ENCODE measurements at places on chromosomes 6 and 20. TPM values are rescaled to one million over a fixed set of nuclear protein-coding genes. Genes with fewer than 3 reads are reported as not detected.

The CALHM5 gene
- not detected for total RNA-seq

The PRDM13 gene
- total RNA-seq = not detected

- DNase-seq = no peak
Measured at GRCh38 chr20:6169251-6169650, 46.4 kb upstream of the FERMT1 start.

The COL19A1 gene
- not detected for total RNA-seq

- DNase-seq = no peak
Measured at GRCh38 chr20:12057778-12058177, 140.1 kb downstream of the BTBD3 start.

DNA sequence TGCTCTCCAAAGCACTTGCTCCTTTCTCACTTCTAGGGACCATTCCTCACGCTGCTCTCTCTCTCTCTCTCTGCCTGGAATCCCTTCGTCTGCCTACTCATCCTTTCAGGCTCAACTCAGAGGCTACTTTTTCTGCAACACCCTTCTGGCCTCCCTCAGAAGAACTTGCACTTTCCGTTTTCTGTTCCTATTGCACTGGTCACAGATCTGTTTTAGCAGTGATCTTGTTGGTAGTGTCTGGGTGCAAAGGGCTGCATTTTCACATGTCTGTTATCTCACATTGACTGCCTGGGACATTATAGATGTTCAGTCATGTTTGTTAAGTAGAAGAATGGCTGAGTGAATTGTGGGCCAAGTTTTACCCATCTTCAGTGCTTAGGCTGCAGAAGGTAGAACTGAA is 63.5 kb downstream of the RIN2 start:
- DNase-seq = no peak

- DNase-seq = no peak
Measured at GRCh38 chr20:61429458-61430227, 177.6 kb downstream of the CDH4 start.

DNA sequence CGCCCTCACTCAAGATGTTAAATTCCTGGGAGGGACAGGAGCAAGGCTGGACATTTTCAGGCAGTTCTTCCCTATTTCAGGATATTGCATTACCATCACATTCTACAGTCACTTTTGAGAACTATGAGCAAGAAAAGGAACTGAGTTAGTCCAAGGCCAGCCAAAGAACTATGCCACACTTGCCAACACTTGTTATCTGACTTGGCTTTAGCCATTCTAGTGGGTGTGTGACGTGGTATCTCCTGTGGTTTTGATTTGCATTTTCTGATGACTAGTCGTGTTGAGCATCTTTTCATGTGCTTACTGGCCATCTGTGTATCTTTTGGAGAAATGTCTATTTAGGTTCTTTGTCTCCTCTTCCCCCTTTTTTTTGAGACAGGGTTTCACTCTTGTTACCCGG is 12.0 kb downstream of the XRN2 start:
- DNase-seq = no peak

The NKAPL gene
- 0.33 TPM for total RNA-seq

GRCh38 chr20:19335916-19336315 is 123.5 kb downstream of the SLC24A3 start:
- no peak for DNase-seq

- no peak for DNase-seq
Measured at GRCh38 chr6:33693186-33694105, 18.1 kb downstream of the UQCC2 start.

DNA sequence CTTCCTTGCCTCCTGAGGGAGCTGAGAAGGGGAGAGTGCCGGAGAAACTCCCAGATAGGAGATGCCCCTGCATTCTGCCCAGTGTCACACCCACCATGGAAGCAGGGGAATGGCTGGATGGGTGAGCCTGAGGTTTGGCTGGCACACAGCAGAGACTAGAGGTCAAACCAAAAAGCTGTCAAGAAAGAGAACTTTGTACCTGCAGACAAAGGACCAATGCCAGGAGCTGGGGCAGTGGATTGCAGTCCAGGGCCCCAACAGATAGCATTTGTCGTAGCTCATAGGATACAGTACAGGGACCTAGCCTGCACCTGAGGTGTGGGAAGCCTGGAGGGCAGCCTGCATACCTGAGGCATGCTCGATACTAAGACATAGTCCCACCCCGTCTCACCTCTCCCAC is 106.1 kb upstream of the GLP1R start:
- DNase-seq = no peak

The TFAP2A gene
- total RNA-seq = not detected

DNA sequence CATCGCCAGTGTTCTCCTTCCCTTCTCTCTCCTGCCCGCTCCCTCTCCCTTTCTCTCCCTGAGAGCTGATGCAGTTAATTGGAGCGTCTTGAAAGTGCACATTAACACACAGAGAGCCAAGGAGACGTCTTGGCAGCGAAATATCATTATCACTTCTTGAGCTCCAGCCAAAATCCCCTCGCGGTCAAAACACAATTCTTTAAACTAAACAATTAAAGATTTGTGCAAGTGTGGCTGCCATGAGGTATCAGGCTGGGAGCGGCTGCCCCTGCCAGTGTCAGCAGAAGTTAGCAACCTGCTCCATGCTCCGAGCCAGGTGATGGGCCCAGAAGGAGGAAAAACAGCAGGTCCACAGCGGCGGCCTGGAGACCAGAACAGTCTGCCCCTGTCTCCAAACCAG is 100.9 kb upstream of the FOXP4 start:
- DNase-seq = no peak

The SGK1 gene
- total RNA-seq = 14.3 TPM

DNA sequence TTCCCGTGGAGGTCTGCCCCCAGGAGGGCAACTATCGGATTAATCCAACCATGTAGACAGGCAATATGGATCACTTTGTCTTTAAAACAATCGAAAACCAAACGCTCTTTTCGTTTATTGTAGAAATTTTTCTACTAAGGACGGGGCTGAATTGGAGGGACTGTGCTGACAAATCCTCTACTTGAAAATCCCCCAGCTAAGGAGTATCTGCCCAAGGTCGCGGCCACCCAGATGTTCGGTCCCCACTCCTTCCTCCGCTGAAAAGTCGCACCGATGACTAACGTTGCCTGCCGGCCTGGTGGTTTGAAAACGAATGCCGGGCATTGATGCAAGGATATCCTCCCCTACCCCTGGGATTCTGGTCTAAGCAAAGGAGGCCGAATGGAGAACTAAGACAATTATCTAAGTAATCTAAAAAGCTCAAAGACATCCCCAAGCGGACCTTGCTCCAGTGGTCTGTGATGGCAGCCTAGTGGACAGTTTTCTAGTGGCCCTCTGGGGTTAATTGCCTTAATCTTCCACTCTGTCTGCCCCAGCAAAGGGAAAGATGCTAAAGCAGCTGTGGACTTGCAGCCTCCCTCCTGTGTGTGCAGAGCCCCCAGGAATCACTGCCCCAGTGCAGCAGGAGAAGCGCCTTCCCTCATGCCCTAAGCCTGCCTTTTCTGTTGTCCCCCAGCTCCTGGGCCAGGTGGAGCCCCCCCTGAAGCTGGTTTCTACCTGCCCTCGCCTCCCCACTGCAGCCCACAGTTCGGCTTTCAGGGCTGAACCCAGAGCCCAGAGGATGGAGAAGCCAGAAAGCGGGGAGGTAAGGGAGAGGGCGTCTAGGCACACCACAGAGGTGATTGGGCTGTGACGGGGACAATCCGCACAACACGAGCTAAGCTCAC is 3.6 kb upstream of the FOXC1 start:
- DNase-seq = no peak

The SLC26A8 gene
- total RNA-seq = not detected

DNA sequence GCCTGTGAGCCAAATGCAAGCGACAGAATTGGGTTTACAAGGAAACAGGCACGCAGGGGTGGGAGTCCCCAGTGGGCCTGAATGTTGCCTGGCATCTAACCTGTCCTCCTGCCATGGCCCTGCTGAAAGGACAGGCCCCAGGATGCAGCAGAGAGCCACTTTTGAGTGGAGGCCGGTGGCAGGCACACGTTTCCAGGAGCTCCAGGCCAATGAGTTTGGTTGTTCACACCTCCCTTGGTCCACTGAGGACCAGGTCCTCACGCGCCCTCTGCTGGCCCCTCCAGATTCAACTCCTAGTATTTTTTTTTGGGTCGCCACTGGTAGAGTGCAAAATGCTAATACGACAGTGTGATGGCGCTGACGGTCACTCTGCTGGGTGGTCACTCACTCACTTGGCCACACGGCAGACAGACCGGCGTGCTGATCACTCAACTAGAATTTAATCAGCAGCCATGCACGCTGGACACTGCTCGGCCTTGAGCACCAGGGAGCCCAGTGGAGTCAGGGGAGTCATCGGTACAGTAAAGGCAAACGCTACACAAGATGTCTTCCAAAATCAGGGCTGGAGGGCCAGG is 81.7 kb upstream of the NFATC2 start:
- peak; percentile 56 for DNase-seq

The KIF6 gene
- not detected for total RNA-seq

DNA sequence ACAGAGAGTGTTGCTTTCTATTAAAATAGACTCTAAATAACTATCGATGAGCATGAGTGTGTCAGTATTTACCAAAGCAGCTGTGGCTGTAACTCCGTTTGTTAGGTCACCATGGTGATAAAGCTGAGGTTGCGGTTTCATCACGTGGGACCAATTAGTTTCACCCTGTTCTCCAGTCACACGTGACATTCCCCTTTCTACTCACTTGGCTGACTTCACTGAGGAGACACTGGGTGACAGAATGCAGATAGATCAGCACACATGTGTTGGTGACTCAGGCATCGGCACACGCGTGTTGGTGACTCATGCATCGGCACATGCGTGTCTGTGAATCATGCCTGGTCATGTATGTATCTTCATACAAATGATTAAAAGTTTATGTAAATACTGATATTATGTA is 285.4 kb downstream of the THBS2 start:
- peak; percentile 32 for DNase-seq

GRCh38 chr20:57508381-57508780 is 16.6 kb downstream of the CTCFL start:
- no peak for DNase-seq

The KIAA0408 gene
- total RNA-seq = 6.9 TPM

The RAMACL gene
- total RNA-seq = 0.30 TPM

The FOXA2 gene
- not detected for total RNA-seq

The SUMO4 gene
- 6.8 TPM for total RNA-seq

The HEBP2 gene
- total RNA-seq = 52.7 TPM

The MATN4 gene
- total RNA-seq = not detected

- no peak for DNase-seq
Measured at GRCh38 chr6:14619419-14619781, 501.8 kb downstream of the CD83 start.

DNA sequence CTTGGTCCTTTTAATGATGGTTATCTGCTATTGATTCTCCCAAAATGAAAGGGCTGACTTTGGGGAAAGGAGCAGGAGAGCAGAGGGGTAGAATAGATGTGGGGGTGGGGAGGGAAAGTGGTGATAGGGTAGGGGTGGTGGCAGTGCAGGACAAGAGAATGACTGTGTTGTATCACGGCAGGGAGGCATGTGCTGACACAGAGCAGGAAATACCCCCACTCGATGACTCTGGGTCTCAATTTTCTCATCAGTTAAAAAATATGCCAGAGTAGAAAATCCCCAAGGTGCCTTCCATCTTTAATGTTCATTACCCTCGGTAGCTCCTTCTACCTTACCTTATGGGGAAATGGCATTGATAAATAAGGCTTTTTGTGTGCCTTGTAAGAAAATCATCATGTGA is 79.0 kb upstream of the ATXN1 start:
- DNase-seq = no peak

The TFAP2B gene
- not detected for total RNA-seq

- DNase-seq = no peak
Measured at GRCh38 chr20:21099751-21100577, 6.2 kb downstream of the LINC00237 start.

GRCh38 chr6:4913705-4914419 is 90.0 kb downstream of the RPP40 start:
- DNase-seq = no peak

DNA sequence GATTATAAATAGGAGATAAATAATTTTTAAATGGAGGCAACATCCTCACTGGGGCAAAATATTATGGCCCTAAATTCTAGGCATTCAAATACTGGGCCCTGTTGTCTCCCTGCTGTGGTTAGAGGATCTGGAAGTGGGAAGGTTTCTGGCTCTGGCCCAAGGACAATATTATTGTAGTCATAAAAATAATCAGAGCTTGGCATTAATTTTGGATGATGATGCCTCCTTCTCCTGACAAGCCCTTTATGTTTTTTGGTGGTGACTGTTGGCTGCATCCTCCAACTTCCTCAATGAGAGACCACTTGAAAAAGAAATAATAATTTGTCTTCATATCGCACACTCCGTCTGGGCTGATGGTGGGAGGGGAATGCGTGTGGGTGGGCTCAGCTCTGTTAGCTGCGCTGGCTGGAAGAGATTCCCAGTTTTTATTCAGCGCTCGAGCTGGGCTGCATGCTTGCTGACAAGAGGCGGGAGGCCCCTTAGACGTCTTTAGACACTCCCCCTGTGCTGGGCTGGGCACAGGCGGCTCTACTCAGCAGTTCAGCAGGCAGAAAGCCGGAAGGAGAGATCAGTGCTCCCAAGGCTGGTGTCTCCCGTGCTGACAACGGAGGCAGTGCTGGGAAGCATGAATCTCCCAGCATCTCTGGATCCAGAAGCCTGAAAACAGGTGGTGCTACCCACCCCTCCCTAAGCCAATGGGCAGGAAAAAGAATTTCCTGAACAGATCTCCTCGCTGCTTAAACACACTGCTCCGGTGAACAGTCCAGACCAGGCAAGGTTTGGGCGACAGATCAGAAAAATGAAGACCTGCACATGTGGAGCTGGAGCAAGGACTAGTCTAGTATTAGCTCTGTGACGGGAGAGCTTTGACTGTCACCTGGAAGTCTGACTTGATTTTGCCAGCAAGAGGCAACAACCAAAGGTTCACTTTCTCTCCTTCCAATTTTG is 97.7 kb downstream of the SYCP2 start:
- DNase-seq = no peak

DNA sequence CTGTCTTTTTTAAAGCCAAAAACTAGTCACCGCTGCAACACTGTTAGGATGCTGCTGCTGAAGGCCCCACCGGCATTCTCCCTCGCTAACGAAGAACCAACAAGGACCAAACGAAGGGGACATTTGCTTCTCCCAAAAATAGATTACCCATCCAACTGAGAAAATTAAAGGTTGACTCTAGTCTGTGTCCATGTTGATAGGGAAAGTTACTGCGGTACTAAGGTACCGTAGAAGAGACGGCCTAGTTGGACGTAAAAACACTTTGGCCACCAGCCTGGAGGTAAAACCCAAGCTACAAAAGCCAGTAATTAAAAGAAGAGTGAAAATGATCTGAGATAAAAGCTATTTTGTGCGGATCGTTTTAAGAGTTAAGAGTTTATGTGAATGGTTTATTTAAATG is 11.8 kb upstream of the FOXF2 start:
- DNase-seq = no peak

DNA sequence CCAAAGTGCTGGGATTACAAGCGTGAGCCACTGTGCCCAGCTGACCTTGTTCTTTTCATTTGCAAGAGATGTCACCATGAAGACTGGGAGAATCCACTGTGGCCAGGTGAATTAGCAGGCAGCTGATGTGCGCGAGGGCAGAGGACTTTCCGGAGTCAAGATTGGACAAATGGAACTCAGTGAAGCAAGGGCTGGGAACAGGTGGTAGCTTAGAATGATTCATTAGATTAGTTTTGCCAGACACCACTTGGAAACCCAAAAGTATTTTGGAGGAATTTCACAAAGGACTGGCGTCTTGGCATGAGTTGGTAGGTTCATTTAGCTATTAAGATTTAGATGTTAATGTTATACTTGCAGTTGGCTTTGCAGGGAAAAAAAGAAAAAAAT is 4.7 kb upstream of the AKAP7 start:
- DNase-seq = no peak

- DNase-seq = no peak
Measured at GRCh38 chr20:44143936-44144335, 43.1 kb downstream of the JPH2 start.
